ENCODE measurements at places on chromosomes 5 and 9.
A peak's percentile ranks its signal among the peaks of the same experiment; 100 is the strongest.

GRCh38 chr5:151239237-151239861 lies 13.6 kb upstream of the GM2A start:
- DNase-seq: peak; percentile 69

GRCh38 chr9:68683433-68683832 lies 21.6 kb upstream of the PIP5K1B start:
- DNase-seq: no peak

DNA sequence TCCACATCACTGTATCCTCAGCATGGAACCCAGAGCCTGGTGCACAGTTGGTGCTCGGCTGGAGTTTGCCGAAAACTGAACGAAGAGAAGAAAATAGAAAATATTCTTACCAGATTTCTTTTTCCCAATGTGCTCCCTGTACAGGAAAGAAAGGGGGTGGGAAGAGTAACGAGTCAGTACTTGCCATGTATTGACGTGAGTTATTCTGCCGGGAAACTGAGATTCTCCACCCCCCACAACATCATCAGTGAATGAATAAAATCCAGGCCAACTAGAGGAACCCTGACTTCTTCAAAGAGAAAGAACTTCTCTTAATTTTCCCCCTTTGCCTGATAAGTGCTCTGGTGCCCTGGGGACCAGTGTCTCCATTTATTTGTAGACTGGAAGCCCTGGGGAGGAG lies 80.6 kb downstream of the SH3PXD2B start:
- no peak for DNase-seq

DNA sequence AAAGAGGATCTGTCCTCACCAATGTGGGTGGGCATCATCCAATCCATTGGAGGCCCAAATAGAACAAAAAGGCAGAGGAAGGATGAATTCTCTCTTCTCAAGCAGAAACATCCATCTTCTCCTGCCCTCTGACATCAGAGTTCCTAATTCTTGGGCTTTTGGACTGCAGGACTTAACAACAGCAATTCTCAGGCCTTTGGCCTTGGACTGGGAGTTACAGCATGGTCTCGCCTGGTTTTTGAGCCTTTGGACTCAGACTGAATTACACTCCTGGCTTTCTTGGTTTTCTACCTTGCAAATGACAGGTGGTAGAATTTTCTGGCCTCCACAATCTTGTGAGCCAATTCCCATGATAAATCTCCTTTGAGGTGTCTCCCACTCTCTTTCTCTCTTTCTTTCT lies 60.5 kb upstream of the CD180 start:
- DNase-seq: no peak

DNA sequence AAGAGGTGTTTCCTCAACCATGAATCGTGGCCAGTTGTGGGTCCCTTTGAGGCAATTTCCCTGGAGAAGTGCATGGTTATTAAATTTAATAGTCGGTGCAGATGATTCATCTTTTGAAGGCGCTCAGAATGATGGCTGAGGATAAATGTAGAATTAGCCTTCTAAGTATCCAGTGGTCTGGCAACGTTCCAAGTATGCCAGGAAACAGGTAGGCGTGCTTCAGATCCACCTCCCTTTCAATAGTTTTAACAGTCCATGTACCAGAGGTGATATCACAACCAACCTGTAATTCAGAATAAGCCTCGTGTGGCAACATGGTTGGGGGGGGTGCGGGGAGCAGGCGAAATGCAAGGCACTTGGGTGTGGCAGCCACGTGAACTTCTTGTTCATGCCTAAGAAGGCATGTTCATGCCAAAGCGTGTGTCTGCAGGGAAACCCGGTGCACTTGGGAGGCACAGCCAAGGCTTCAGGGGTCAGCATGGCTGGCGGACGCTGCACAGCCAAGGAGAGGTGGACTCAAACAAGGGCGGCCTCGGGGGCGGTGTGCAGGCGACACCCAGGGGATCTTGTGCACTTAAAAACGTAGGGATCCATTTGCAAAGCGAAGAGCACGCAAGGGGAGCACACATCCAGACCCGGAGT lies 5.2 kb upstream of the NKD2 start:
- no peak for DNase-seq

DNA sequence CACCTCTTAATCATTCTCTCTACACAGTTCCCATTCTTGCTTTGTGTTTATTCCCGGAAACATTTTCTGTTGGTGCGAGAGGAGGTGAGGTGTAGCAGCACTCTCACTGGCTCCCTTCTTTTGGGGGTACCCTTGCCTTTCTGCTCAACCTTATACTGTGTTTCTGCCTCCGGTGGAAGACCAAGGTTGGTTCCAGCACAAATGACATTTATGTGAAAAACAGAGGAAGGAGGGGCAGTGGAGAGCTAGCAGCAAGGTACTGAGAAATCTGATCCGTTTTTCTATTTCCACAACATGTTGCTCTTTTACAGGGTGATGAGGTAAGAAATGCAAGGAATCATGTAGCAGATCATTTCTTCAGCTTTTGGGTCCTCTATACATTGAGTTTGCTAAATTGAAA lies 648.0 kb upstream of the DMAC1 start:
- no peak for DNase-seq

DNA sequence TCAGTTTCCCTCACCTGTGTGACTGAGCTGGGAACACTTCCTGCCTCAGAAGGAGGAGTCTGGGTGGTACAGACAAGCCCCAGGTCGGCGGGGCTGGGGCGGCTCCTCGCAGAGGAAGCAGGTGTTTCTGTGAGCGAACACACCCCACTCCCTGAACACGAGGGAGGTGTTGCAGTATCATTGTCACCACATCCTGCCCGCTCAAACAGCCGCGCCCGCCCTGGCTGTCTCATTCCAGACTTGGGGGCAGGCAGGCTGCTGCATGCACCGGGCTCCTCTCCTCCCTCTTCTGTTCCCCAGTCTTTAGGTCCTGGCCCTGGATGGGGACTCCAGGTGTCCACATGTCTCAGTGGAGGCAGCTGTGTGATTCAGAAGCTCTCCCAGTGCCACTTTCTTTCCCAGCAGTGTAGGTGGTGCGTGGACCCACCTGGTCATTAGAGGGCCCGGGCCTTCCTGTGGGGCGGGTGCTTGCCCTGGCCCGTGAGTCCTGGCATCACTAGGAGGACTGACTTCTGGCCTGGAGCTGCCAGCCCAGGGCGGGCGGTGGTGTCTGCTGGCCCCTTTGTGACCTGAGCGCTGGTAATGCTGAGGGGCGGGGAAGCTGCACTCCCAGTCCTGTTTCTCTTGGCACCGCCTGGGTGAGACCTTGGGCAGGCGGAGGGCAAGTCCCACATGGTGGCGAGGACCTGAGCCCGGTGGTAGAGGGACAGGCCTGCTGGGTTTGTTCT lies 18.3 kb upstream of the PHYHD1 start:
- no peak for DNase-seq

DNA sequence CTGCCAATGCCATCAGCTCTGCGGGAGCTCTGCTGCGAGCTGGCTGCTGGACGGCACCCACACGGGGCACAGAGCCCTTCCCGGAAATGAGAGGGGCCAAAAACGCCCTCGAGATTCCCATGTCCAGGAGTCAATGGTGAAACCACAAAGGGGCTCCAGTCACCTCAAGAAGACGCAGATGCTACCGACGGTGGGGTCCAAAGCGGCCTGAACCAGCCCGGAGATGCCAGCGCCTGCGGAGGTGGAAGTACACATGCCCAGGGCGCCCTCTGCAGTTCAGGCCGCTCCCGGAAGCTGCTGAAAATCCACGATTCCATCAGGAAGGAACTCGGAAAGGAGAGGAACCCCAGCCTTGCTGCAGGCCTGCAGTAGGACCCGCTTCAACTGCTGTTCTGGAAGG lies 82.4 kb upstream of the SELENOP start:
- no peak for DNase-seq

GRCh38 chr5:2207109-2207399 lies 324.3 kb upstream of the IRX4 start:
- no peak for DNase-seq

DNA sequence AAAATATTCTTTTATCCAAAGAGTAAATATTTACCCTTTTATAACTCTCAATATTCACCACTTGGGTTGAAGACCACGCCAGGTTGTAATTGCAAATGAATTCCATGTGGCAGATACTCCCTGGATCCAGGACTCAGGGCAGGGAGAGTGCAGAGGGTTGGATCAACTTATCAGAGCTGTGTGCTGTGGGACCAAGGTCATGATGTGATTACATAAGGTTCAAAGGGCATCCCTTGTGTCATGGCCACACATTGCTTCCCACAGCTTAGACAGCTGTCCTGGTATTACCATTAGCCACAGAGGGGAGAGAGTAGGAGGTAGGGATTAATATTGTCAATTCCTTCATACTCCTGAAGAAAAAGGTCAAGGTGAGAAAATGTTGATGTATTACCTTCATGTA lies 133.9 kb downstream of the JAKMIP2 start:
- DNase-seq: no peak

- no peak for DNase-seq
These were observed 353.9 kb upstream of the PAPPA start for GRCh38 chr9:115799734-115800133.

GRCh38 chr5:142827934-142828576 lies 57.9 kb downstream of the ARHGAP26 start:
- DNase-seq: no peak

- DNase-seq: no peak
These were observed 387.9 kb upstream of the MEF2C start for GRCh38 chr5:89270901-89271300.

- no peak for DNase-seq
These were observed 67.0 kb upstream of the NEK6 start for GRCh38 chr9:124190761-124191160.

DNA sequence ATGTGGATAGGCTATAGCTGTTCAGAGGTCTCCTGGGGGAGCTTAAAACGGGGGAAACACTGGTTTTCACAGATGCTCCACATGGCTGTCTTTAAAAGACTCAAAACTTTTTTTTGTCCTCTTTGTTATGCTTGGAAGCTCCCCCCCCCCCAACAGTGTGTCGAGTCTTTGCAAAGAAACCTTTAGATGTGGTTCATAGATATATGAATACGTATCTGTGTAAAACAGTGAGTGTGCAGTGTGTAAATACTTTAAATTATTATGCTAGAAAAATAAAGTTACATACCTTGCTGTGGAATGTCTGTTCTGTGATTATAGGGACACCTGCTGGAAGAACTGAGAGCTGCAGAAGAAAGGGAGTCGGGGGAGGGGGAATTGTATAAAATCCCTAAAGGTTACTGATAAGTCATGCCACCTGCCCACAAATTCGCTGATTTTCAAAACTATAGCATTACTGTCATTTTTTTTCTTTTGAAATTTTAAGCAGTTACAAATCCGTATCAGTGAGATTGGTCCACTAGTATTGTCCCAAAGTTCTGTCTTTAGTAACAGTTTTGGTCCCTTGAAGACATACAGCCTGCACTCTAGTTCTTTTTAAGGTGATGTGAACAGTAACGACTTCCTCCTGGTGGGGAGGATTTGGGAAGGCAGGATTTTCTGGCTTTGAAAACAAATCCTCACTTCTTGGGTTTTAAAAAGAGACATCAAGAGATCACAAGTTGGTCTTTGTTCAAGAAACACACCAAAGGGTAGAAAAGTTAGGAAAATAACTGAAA lies 22.9 kb downstream of the RGMB start:
- DNase-seq: peak; percentile 29

DNA sequence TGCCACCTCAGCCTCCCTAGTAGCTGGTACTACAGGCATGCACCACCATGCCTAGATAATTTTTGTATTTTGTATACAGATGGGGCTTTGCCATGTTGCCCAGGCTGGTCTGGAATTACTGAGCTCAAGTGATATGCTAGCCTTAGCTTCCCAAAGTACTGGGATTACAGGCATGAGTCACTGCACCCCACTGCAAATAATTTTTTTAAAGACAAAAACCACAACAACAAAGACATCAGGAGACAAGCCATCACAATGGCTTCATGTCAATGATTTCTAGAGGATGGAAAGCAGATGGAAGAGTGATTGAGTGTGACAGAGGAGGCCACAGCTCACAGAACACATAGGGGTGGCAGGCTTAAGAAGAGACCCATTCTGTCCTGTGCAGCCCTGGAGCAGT lies 97.9 kb upstream of the PCSK1 start:
- DNase-seq: no peak

DNA sequence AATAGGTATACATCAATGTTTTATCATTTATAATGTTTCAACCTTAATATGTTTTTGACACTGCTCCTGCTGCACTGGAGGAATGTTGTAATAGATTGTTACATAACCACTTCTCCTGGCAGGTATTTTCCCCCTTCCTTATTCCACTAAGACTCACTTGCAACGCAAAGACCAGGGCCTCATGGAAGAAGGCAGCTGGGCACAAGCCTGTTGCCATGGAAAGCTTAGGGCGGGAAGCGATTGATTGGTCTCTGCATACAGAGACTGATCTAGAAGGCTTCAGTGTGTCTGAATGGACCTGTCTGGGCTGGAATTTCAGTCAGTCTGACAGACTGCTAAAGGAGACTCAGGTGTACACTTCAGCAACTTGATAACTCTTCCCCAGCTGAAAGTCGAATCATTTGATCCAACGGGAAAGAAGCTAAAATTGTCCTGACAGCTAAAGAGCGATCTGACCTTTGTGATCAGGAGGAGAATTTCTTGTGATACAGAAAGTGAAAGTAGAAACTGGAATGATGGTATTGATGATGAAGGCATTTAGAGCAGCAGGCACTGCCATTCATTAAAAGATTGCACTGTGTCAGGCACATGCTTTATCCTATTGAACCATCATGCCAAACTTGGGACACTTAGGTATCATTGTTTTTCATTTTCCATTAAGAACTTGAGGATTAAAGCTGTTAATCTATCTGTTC lies 65.1 kb downstream of the GRIA1 start:
- no peak for DNase-seq

GRCh38 chr5:100726116-100726515 lies 177.0 kb downstream of the ST8SIA4 start:
- DNase-seq: no peak

- no peak for DNase-seq
These were observed 150.8 kb downstream of the MEF2C start for GRCh38 chr5:88732181-88732633.

GRCh38 chr5:114612406-114612805 lies 250.5 kb downstream of the KCNN2 start:
- DNase-seq: no peak

DNA sequence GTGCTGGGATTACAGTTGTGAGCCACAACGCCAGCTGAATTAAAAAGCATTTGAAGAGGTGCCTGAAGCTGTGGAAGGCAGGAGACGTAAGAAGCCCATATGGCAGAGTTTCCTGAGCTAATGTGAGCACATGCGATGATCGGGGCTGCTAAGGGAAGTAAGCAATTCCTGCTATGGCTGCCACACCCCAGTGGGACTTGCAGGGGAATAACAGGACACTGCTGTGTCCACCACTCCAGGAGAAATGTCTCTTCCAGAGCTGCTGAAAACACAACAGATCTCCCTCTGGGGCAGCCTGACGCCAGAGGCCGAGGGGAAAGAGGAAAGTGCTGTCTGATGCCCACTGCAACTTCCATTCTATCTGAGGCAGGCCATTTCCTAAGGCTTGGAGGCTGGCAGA lies 46.2 kb upstream of the ANKRD55 start:
- DNase-seq: no peak

DNA sequence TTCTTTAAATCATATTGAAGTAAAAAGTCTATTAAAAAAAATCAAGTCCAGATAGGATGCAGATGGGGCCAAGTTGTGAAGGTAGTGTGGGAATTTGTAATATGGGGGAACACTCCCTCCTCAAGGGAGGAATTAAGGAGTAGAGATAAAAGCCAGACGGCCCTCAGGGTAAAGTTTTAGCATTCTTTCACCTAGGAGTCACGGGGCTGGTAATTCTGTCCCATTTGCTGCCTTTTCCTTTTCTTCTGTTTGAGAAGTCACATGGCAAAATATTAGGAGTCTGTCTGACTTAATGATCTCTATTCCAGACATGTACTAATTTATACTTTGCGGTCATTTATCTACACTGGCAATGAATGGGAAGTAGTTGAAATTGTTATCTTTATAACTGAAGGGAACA lies 61.9 kb downstream of the SNX24 start:
- DNase-seq: no peak
